WERI-Rb-1 (cell line): ENCODE measurements at places on chromosomes 5 and 9.

GRCh38 chr5:137923856-137924255, 34.6 kb downstream of the PKD2L2 start:
- DNase-seq: no peak

DNA sequence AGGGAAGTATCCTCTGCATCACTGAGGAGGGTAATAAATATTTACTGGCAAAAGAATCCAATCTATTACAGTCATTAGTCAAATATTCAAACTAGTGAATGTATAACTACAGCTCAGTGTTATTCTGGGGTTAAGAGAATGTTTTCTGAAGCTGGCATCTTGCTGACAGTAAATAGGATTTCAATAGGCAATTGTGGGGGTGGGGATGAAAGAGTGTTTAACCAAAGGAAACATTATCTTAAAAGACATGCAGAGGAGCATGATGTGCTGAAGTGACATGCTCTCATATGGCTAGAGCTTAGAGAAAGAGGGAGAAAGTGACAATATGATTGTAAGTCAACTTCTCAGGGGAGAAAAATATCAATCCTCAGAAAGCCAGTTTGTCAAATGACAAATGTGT, 618.4 kb upstream of the RIOK2 start:
- no peak for DNase-seq

GRCh38 chr9:134188386-134189144, 24.2 kb upstream of the RNU6ATAC start:
- peak; percentile 93 for DNase-seq

DNA sequence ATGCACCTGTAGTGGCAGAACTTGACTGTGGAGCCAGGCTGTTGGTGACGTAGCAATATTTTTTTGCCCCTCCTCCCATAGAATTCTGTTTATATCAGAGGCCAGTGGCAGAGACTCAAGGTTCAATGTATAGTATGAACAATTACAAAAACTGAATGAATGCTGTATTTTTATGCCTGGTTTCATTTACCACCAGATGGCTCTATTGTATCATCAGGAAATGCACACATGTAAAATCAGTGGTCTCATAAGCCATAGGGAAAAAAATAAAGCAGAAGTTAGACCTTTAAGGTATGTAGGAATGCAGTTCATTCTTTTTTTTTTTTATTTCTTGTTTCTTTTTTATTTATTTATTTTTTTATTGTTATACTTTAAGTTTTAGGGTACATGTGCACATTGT, 43.6 kb downstream of the CCDC192 start:
- no peak for DNase-seq

DNA sequence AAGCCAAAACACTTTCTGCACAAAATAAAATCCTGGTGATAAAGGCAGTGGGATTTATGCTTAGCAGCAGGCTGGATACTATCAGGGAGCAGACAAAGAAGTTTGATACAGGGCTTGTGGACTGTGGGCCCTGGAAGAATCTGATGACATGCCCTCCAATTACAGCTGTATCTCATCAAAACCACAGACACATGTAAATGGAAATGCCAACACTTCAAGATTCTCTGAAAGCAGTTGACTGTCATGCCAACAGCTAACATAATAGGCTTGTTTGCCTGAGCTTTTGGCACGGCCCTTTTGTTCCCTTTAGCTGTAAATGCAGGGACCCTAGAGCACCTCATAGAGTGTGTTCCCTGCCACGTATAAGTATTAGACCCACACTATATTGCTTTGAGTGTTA, 114.4 kb downstream of the STK32A start:
- DNase-seq: no peak
